Stimulated activated CD4-positive, alpha-beta T cell treated with anti-CD3 and anti-CD28 coated beads, Interleukin-1b, Interleukin-23, amount 100 ng/mL, for 1 hour (primary cell): ENCODE measurements at places on chromosomes 3 and 15.

DNA sequence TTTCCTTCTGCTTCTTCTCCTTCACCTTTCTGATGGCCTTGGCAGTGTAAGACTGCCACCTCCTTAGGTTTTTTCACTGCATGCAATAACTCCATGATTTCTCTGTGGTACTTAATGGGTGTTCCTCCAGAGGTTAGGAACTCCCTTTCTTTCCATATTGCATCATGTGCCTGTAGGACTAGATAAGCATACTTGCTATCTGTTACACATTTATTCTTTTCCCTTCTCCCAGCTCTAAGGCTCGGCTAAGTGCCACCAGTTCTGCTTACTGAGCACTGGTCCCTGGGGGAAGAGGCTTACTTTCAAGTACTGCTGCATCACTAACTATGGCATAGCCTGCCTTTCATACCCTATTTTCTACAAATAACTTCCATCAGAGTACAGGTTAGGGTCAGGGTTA lies 351.8 kb downstream of the OTOL1 start:
- DNase-seq, result no peak

DNA sequence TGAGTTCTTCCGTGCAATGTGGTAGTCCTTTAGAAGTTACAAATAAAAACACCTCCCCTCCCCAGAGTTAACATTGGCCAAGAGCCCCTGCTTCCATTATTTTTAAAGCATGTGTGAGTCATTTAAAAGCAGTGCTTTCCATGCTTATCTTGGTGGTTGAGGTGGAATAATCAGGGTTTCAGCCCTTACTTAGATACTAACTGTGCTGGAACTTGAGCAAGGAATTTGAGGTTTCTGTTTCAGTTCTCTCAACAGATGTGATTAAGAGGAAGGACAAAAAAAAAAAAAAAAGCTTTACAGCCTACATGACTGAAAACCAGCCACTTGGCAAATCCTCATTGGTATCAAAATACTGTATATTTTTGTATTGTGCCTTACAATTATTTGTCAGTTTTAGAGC lies 64.5 kb downstream of the CGNL1 start:
- no peak for DNase-seq

DNA sequence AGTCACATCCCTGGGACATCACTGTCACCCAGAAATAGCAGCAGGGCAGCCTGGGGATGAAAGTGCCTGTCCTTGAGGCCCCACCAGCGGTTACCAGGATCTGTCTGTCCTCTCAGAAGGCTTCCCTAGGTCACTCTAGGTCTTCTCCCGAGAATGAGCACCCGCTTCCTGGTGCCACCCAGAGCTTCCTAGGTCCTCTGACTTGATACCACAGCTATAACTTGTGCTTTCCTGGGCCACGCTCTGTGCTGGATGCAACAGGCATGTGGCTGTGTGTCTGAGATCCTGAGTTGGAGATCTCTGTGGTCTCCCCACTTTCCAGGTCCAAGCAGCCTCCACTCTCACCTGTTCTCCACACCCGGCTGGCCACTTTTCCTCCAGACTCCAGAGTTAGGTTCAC lies 25.8 kb downstream of the ARNT2 start:
- no peak for DNase-seq

- DNase-seq, result no peak
Observed at GRCh38 chr15:70172124-70172523, 74.4 kb upstream of the TLE3 start.

GRCh38 chr15:101057841-101058407 lies 138.8 kb downstream of the LRRK1 start:
- no peak for DNase-seq

- DNase-seq, result no peak
Observed at GRCh38 chr15:75153087-75153486, 48.6 kb upstream of the C15orf39 start.

DNA sequence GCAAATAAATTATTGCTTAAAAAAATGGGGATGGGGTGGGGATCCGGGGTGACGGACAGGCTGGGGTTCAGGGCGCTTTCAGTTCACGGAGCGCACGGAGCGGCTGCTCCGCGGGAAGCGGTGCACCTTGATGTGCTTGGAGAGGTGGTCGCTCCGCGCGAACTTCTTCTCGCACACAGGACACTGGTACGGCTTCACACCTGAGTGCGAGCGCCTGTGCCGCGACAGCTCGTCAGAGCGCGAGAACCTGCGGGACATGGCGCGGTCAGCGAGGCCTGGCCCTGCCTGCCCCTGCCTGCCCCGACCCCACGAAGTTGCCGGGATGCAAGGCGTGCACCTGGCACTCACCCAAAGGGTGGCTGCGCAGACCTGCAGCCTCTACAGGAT lies 13.6 kb downstream of the KLF15 start:
- DNase-seq, result no peak

- DNase-seq, result no peak
Observed at GRCh38 chr15:75720297-75720696, 7.6 kb upstream of the CSPG4 start.

DNA sequence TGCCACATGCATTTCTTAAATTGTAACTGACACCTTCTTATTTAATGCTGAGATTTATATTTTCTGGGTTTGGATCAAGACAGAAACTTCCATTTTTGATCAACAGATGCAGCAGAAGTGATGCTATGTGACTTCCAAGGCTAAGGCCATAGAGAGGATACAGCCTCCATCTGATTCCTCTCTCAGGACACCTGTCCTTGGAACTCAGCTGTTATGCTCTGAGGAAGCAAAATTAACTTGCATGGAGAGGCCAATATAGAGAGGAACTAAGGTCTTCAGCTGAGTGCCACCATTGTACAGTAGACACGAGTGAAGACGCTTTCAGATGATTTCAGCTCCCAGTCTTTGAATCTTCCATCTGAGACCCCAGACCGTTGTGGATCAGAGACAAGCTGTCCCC lies 296.9 kb upstream of the TBL1XR1 start:
- no peak for DNase-seq

DNA sequence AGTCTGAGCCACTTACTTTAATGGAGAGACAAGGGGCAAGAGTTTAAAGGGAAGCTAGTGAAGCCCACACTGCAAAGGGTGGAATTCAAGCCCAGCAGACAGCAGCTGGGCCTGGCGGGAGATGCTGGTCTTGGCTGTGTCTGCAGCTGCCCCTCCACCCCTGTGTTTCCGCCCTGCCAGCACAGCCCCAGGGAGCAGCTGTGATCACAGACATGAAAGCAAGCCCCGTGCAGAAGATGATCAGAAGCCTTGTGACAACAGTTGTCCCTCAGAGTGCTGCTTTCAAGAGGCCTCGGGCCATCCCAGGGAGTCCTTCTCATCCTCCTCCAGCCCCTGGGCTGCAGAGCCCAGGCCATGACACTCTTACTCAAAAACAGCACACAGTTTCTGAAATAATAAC lies 24.1 kb upstream of the SLC6A1 start:
- DNase-seq, result no peak

DNA sequence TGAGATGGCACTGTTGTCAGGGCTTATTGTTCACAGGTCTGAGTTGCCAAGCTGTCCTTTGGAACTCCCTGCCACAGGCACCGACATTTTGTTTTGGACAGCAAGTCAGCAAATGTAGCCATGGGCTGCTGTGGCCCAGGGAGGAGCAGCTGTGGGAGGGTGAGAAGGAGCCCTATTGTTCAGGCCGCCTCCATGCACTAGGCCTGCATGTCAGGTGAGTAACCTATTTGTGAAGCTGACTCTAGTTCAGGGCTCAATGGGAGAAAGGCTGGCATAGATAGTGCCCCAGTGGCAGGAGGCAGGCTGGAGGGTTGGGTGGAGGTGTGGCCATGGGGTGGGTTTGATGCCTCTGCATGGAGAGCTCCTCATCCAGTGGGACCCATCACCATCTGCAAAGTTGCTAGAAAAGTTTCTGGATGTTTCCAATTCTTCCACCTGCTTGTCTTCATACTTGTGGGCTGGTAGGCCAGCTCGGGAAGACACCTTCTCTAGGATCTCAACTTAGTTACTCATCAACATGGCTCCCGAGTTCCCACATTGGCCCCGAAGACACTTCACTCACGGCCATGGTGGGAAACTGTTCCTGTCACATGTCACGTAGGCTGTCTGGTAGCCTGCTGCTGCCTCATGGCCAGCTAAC lies 19.5 kb downstream of the AMOTL2 start:
- DNase-seq, result no peak

GRCh38 chr3:172129850-172130716 lies 90.7 kb downstream of the FNDC3B start:
- no peak for DNase-seq

- no peak for DNase-seq
Observed at GRCh38 chr3:102332205-102332604, 102.6 kb upstream of the ZPLD1 start.
